Activated CD4-positive, alpha-beta T cell treated with anti-CD3 and anti-CD28 coated beads, Interleukin-2, amount 10 ng/mL, durations not matched to agents 24 days and 14 days (primary cell): ENCODE measurements at places on chromosomes 11 and 22. TPM values are rescaled to one million over a fixed set of nuclear protein-coding genes. Genes with fewer than 3 reads are reported as not detected.
A peak's percentile ranks its signal among the peaks of the same experiment; 100 is the strongest.

- peak overlapping the region; percentile 43 for H3K4me3 ChIP-seq
- DNase-seq: no peak
- H3K4me1 ChIP-seq: peaks cover 26% of the 10 kb centered on the region
These were observed 3.7 kb downstream of the RNH1 start for GRCh38 chr11:503179-503981.

- DNase-seq: no peak
- no peak overlapping the region for H3K4me3 ChIP-seq
- H3K4me1 ChIP-seq: peaks cover 22% of the 10 kb centered on the region
These were observed 93.2 kb downstream of the CACNA1I start for GRCh38 chr22:39663751-39664150.

- H3K4me3 ChIP-seq: peak overlapping the region; percentile 78
- H3K27ac ChIP-seq: peak overlapping the region; percentile 91
- DNase-seq: peak; percentile 77
- no peaks in the 10 kb centered on the region for H3K27me3 ChIP-seq
- H3K4me1 ChIP-seq: peaks cover 88% of the 10 kb centered on the region
These were observed 40.4 kb downstream of the BCR start for GRCh38 chr22:23220485-23221350.

SCGB2A2 gene
- total RNA-seq: not detected in 2 replicates

MMP8 gene
- not detected in 2 replicates for total RNA-seq
